ENCODE measurements at places on chromosomes 1 and 21.

DNA sequence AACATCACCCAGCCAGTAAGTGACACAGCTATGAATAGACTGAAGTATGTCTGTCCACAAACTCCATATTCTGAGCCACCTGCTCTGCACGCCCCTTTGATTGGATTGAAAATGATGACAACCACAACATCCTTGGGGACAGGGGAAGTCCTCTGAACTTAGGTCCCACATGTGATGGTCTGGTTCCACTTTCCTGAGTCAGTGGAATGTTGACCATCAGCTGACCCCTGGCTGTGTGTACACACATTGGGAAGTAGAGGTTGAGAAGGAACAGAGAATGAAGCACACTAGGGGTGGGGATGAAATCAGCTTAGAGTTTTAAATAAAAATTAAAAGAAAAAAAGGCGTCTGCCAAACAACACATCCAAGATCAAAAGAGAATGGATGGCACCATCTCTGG is 8.0 kb upstream of the DISP3 start:
- no peak for DNase-seq

- no peak for DNase-seq
Observed at GRCh38 chr1:26370591-26371382, 1.8 kb downstream of the ZNF683 start.

DNA sequence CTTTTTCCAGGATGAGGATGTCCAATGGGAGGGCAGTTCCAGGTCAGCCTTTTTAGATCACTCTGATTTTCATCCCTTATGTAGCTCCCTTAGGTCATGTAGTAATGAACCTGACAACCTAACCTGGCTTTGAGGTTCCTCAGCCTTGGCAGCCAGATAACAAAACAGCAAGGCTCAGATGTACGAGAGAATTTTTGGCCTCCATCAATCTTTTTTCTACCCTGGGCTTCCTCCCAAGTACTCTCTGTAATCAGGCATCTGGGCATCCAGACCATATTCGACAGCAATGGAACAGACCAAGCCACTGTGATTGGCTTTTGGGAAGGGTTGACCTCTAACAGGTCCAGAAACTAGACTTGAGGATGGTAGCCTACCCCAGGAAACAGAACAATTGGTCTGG is 38.6 kb downstream of the KCNH1 start:
- DNase-seq = no peak

DNA sequence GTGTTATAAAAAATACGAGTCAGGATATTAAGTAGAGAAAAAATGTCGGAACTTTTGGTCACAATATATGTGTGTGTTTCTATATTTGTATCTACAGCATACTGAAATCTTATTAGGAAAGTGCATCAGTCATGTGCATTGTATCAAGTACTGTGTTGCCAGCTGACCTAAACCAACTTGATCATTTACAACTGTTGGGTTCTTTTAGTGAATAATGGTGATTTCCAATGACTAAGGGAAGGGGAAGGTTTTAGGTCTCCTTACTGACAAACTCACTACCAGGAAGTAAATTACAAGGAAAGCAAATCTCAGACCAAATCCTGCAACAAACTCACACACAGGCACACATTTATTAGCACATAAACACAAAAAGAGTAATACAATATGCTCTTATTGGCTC is 142.7 kb downstream of the TSEN15 start:
- DNase-seq = no peak

DNA sequence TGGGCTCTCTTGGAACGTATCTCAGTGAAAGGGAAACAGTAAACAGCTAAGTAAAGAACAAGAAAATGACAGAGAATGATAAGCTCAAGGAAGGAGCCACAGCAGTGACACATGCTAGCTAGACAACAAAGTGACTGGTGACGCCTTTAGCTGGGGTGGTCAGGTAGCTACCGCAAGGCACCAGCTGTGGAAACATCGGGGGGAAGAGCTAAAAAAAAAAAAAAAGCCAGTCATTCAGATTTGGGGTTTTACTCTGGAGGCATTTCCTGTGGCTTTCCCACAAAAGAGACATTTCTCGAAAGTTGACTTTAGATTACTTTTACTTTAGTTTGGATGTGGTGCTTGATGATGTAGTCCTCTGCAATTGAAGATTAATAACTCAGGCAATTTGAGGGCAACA is 2.1 kb downstream of the FHAD1 start:
- no peak for DNase-seq

- peak; percentile 71 for DNase-seq
Observed at GRCh38 chr1:181743878-181744312, 260.6 kb downstream of the CACNA1E start.

DNA sequence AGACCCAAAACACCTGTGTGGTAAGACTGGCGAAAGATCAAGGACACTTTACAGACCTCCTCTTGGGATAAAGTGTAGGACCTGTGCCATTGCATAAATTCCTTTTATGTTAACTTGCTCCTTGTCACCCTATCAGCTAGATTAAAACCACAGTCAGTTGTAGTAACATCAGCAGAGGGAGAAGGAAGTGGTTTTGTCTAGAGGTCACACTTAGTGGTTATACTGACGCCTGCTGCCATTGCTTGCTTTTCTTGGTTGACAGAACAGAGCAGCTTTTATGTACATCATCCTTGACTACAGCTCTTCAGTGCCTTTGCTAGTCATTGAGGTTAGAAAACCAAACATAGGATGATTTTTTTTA is 101.4 kb downstream of the PBX1 start:
- no peak for DNase-seq

GRCh38 chr1:77018761-77019160 is 151.5 kb downstream of the ST6GALNAC5 start:
- DNase-seq = no peak

GRCh38 chr1:229835226-229835625 is 209.2 kb downstream of the URB2 start:
- DNase-seq = no peak

GRCh38 chr1:54596756-54597155 is 26.6 kb downstream of the FAM151A start:
- no peak for DNase-seq

- peak; percentile 91 for DNase-seq
Observed at GRCh38 chr1:1304331-1305299, 3.1 kb downstream of the ACAP3 start.

DNA sequence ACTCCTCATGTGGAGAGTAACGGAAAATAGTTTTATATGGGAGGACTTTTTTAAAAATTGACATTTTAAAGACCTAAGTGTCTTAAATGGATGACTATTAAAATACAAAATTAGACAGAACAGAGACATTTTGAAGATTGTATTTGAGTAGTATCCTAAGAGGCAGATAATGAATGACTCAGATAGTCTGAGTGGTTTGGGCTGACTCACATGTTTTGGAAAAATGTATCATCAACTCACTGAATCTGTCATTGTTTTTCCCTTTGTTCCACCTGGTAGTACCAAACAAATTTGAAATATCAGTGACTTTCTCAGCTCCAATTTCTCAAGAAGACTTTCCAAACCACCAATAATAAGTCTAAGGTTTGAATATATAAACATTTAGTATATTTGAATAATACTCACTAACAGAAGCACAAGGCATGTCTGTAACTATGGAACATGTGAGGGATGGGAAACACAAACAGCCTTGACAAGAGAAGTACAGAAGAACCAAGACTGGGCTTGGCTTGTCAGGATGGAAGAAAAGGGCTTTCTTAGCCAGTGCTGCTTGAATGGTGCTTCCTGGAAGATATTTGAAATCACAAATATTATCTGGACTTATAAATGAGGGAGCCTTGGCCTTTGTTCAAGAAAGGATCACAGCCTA is 90.6 kb downstream of the SGIP1 start:
- no peak for DNase-seq

DNA sequence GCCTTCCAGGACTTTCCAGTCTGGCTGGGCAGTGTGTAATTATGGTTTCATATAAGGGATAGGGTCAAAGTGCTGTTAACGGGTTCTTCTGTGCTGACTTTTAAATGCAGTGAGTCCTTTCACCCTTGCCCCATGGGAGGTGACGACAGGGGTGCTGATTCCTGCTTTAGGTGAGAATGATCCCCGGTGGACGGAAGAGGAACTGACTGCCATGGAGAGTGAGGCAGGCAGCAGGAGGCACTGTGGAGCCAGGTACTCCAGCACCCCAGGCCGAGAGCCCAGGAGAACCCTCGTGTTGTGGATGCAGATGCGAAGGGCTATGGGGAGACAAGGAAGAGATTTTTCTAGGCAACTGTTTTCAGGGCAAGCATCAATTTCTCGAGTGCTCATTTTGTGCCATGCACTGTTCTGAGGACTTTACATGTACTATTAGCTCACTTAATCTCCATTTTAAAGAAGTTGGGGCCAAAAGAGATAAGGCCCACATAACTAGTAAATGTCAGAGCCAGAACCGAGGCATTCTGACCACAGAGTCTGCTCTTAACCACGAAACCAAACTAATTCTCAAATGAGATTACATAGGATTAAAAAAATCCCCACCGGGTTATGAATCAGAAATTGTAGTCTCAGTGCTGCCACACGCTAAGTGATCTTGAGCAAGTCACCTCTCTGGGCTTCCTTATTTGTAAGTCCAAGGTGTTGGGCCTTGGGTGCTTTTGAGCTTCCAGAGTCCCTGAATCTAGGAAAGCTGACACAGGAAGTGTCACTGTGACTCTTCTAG is 28.2 kb downstream of the STPG1 start:
- no peak for DNase-seq

DNA sequence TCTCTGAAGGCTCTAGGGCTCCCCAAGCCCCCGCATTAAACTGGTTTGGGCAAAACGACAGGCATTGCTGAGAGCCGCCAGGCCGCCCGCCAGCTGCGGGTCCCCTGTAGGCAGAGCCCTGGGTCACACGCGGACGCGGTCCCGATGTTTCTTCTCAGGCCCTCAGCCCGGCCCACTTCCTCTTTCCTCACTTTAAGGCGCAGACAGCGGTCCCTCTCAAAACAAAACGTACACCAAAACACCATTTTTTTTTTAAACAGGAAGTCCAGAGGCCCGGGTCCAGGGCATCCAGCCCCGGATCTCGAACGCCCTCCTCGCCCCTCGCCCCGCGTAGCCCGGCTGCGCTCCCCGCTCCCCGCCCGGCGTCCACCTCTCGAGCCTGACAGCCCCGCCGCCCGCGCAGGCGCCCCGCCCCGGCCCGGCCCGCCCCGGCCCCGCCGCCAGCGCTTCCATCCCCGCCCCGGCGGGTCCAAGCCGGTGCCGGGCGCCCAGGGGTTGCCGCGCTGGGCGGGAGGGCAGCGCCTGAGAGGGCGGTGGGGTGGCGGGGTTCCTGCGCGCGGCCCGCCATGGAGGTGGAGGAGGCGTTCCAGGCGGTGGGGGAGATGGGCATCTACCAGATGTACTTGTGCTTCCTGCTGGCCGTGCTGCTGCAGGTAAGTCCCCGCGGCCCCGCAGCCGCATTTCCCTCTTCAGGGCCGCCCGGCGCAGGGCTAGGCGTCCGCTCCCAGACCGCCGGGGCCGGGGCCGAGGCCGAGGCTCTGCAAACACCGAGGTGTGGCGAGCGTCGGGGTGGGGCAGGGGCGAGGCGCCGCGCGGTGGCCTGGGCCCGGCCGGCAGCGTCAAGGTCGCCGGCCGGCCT is at the start of gene SLC22A15:
Gene SLC22A15, plus strand, starts transcription at position 452 of the 859 bp plus-strand sequence. Its CDS starts 115 bp downstream, at position 567.
- peak; percentile 82 for DNase-seq

DNA sequence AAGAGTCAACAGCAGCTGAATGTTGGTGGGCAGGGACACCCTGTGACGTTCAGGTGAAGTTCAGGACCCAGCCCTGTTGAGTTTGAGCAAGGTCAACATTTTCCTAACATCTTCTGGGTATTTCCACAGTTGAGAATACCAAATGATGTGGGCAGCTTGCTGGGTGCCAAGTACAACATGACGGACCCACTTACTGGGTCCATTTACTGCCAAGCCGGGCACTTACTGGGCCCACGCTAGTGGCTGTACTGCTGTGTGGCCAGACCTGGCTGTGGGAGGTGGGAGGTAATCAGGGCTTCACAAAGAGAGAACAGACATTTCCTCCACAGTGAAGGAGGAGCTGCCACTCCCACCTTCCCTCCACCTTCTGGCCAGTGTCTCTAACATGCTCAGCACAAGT is 99.2 kb downstream of the PSMG1 start:
- no peak for DNase-seq

DNA sequence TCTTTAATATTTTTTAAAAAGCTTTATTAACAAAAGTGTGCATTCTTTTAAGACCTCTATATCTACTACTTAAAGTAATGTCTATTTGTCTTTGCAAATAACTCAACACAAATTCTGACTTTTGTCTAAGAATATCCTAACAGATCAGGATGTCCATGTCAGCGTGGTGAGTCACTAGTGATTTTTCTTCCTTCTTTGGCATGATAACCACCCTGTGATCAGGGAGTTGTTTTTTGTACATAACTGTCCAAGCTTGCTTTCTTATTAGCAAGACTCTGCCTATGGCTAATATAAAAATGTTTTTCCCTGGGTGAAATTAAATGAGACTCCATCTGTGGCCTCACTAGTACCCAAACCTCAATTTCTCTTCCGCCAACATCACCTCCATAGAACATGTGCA is 688.9 kb upstream of the ADGRL2 start:
- DNase-seq = no peak

- DNase-seq = no peak
Observed at GRCh38 chr1:208423526-208423925, 179.3 kb upstream of the PLXNA2 start.

DNA sequence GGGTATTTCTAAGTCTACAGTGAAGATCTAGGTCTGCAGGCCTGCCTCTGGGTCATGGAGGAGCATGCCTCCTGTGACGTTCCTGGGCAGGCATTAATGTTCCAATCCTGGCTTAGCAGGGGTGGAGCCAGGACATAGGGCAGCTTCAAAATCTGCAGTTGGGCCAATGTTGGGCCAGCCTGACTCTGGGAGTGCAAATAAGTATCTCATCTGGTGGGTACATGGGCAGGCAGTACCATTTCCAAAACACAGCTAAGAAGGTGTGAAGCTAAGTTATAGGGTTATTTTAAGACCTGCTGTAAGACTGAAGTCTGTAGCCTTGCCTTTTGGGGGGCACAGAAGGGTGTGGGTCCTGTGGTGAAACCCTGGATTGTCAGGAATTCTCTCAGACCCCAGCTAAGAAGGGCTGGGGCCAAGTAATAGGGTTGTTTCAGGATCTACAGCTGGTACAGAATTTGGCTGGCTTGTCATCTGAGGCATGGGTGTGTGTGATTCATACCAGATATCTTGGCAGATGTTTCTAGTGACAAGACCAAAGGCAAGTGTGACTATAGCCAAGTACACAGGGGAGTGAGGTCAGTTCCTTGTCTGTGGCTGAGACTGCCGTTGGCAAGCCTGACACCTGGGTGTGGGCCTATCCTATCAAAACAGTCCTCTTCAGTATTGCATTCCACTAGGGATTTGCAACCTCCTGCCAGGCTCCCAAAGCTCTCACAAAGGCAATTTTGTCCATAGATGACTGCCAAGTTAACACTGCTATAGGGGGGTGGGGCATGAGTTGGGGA is 468.7 kb upstream of the B3GALT2 start:
- DNase-seq = no peak

GRCh38 chr1:9347095-9347850 is 54.6 kb downstream of the SPSB1 start:
- no peak for DNase-seq

DNA sequence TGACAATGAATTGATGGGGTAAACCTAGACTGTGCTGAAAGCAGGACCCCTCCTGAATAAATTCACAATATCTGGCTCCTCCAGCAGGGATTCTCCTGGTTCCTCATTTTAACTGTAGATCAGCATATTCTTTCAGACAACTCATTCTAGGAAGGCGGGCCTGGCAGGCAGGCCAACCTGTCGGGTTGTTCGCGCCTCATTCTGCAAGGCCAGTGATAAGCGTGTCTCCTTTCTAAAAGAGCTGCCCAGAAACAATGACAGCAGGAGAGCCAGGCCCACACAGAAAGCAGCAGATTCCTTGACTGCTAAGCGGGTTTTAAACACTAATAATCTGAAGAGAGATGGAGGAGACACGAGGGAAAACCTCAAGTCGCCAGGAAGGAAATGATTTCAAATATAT is 70.0 kb downstream of the NTPCR start:
- no peak for DNase-seq

- no peak for DNase-seq
Observed at GRCh38 chr1:31952825-31953220, 14.7 kb upstream of the PTP4A2 start.

Measured in midbrain (tissue), 1 donor.